Sigmoid colon (tissue), 7 donors: ENCODE measurements at places on chromosomes 12 and 14. TPM values are rescaled to one million over a fixed set of nuclear protein-coding genes. Genes with fewer than 3 reads are reported as not detected.

TUNAR gene
- not detected for total RNA-seq

DPPA3 gene
- total RNA-seq = not detected

DNA sequence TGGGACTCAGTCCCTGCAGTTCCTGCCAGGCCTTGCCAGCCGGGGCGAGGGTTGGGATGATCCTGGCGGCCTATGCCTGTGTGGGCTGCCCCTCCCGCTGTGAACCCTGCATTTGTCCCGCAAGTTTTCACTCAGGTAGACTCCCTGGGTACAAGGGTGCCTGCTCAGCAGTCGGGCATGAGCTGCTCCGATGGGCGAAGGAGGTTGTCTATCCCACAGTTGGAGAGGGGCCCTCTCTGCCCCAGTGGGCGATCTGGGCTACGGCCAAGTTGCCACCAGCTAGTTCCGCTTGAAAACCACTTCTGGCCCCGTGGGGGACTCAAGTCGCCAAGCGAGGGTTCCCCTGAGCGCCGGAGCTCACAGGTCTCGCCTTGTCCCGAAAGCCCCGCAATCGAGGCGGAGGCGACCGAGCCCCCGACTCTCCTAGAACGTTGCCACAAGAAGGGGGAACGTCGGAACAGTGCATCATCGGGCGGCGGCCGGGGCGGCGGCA is 365 bp upstream of the TPI1 start:
- no peak for DNase-seq

- DNase-seq = no peak
These were observed 35.7 kb downstream of the RAB21 start for GRCh38 chr12:71790331-71790730.

- peak; percentile 74 for DNase-seq
These were observed 77.7 kb upstream of the SLC38A2 start for GRCh38 chr12:46450279-46450748.
